ENCODE measurements at places on chromosomes 3 and 15.

DNA sequence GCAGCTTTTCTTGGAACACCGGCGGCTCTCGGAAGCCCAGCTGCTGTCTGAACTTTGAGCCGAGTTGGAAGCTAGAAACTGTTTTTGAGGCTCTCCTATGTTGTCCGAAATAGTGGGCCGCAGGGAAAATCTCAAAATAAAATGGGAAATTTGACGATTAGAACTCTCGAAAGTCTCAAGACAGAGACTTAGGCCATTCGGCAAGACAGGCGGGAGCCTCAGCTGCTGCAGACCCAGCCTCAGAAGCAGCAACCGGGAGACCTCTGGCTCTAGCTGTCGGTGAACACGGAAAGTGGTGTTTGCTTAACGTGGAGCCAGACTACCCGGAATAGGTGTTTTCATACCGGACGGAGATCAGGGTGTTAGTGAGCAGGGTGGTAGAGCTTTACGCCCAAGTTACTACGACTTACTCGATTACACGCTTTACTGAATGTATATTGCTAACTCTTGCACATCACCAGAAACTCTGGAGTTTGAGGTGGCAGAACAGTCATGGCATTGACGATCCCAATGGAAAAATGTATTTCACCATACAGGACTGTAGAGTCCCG lies 357 bp upstream of the MAN2C1 start:
- no peak for DNase-seq

DNA sequence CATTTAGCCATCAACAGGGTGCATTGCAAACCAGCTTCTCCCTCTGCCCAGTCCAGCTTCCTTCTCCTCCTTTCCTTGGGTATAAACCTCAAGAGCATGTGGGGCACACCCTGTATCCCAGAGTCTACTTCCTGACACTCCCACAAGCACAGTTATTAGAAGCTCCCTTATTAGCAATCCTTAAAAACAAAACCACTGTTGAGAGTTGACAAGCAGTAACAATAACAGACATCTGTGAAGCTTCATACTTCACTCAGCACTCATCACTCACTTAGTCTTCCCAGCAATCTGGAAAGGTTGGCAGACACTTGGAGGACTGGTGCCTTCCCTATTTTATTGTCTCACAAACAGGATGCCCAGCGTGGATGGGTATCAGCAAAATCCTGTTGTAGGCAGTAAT lies 155.5 kb upstream of the PROK2 start:
- DNase-seq = no peak

GRCh38 chr3:70488131-70488530 lies 175.7 kb upstream of the MDFIC2 start:
- DNase-seq = no peak

- DNase-seq = no peak
Observed at GRCh38 chr3:30622790-30623189, 16.4 kb downstream of the TGFBR2 start.

GRCh38 chr3:172057624-172058327 lies 18.4 kb downstream of the FNDC3B start:
- DNase-seq = no peak

DNA sequence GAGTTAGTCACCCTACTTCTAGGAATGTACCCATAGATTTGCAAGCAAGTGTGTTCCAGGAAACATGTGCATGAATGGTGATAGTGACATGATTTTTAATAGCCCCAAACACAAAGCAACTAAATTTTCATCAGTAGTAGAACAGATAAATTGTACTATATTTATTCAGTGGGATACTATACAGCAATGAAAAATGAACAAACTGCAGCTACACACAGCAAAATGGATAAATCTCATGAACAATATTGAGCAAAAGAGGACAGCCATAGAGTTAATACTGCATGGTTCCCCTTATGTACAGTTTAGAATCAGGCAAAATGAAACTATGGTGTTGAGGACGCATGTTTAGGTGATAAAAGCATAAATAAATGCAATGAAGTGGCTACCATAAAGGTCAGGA lies 26.0 kb downstream of the MESP1 start:
- DNase-seq = no peak

GRCh38 chr15:66703540-66703941 lies 1.5 kb downstream of the SMAD6 start:
- peak; percentile 15 for DNase-seq

- DNase-seq = no peak
Observed at GRCh38 chr15:77179541-77179998, 108.7 kb upstream of the TSPAN3 start.

GRCh38 chr3:84039099-84039498 lies 919.7 kb upstream of the CADM2 start:
- no peak for DNase-seq

DNA sequence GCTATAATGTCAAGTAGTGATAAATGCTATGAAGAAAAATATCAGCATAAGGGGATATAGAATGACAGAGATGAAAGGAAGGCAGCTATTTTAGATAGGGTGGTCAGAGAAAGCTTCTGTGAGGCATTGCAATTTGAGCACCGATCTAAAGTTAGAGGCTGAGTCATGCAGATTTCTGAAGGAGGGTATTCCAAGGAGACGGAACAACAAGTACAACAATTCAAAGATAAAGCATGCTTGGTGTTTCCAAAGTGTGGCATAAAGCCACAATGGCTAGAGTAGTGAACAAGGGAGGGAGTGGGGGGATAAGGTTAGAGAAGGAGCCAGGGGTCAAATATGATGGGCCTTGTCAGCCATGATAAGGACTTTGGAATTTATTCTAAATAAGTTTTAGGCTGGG lies 71.9 kb downstream of the PFN2 start:
- DNase-seq = no peak

- DNase-seq = no peak
Observed at GRCh38 chr3:72487078-72487765, 361.0 kb downstream of the SHQ1 start.

GRCh38 chr3:78690766-78691165 lies 1077.0 kb downstream of the ROBO1 start:
- no peak for DNase-seq

- no peak for DNase-seq
Observed at GRCh38 chr3:14434126-14434497, 31.7 kb downstream of the SLC6A6 start.

DNA sequence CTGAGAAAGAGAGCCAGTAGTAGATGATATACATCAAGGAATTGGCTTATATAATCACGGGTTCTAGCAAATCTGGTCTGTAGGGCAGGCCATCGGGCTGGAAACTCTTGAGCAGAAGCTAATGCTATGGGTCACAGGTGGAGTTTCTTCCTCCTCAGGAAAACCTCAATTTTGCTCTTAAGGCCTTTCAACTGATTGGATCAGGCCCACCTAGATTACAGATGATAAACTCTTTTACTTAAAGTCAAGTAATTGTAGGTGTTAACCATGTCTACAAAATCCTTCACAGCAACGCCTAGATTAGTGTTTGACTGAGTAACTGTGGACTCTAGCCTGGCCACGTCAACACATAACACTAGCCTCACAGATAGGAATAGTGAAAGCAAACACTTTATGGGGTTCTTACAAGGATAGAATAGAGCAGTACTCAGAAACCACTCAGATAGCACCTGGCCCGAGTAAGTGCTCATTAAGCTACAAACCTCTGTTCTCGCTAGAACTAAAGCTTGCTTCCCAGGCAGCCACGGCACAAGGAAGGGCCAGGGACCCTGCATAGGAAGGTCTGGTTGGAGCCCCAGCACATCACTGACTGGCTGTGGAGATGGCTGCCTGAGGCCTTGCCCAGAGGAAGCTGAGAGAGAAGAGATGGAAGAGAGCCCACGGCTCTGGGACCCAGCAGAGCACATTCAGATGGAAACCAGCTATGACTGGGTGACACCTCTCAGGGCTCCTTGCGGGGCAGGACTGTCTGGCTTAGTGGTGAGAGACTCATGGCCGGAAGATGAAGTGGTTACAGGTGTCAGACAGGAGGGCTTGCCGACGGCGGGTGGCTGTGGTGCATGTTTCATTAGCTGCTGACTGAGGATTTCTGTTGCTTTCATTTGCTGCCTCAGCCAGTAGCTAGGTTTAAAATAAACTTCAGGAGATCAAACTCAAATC lies 202.5 kb upstream of the TLE3 start:
- no peak for DNase-seq

DNA sequence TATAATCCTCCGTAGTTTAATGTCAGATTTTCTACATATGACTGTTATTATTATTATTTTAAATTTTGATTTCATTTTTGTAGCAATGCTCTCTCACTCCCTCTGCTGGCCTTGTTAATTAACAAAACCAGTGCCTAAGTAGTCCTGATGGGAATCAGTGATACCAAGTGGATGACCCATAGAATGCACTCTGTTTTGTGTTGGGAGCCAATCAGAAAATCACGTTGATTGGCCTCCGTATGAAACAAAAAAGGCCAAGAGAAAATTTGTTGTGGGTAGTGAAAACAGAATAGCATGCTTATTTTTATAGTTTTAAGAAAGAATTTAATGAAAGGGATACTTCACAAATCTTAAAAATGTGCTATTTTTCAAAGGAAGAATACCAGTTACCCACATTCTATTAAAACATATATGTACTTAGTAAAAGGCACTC lies 34.4 kb upstream of the MEIS2 start:
- DNase-seq = peak; percentile 24
